Peyer's patch (tissue), 4 donors: ENCODE measurements at places on chromosomes 13 and 19.

GRCh38 chr19:940591-941291, 14.9 kb downstream of the ARID3A start:
- DNase-seq, result peak; percentile 90

DNA sequence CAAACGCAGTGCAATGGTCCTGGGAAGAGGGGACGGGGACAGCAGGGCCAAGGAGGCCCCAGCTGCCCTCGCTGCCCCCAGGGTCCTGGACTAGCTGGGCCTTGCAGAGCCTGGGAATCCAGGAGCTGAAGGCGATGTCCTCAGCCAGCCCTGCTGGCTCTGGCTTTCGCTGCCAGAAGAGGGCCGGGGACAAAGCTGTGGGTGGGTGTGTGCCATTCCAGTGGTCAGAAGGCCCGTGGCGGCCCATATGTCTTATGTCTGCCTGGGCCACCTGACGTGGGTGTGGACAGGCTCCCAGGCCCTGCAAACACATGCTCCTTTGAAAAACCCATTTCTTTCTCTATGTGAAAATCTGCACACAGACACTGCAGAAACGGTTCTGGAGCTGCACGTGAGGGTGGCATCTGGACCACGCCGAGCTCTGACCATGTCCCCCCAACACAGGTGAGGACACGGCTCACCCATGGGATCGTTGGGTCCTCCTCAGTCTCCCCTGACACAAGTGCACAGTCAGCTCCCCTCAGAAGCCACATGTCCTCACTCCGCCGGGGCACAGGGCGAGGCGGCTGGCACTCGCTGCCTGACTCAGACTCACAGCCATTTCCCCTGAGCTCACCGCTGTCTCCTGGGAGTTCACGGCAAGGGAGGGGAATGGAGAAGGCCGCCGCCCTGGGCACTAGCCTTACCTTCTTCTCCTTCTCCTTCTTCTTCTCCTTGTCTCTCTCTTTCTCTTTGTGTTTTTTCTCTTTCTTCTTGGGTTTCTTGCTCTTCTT, 16.9 kb downstream of the IZUMO4 start:
- no peak for DNase-seq

- DNase-seq, result peak; percentile 96
Measured at GRCh38 chr19:6753178-6754031, 13.8 kb downstream of the SH2D3A start.

- no peak for DNase-seq
Measured at GRCh38 chr19:42066075-42066754, 3.8 kb downstream of the GRIK5 start.

- no peak for DNase-seq
Measured at GRCh38 chr19:31419871-31420445, 70.7 kb upstream of the TSHZ3 start.

- DNase-seq, result no peak
Measured at GRCh38 chr19:29926801-29927200, 15.2 kb upstream of the URI1 start.

DNA sequence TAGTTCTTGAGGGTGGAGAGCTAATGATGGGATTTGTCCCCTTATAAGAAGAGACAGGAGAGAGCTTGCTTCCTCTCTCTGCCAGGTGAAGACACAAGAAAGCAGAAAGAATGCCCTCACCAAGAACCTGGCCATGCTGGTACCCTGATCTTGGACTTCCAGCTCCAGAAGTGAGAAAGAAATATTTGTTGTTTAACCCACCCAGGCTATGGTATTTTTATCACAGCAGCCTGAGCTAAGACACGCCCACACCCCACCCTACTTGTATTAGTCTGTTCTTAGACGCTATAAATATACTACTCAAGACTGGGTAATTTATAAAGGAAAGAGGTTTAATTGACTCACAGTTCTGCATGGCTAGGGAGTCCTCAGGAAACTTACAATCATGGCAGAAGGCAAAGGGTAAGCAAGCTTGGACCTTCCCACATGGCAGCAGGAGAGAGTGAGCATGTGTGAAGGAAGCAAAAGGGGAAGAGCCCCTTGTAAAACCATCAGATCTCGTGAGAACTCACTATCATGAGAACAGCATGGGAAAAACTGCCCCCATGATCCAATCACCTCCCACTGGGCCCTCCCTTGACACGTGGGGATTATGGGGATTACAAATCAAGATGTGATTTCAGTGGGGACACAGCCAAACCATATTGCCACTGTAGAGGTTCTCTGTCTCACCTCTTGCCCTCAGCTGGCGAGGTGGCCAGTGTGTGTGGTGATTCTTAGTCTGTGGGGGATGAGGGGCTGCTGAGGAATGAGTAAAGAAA, 57.4 kb upstream of the RCBTB2 start:
- DNase-seq, result no peak

- DNase-seq, result no peak
Measured at GRCh38 chr19:35328851-35329285, at the start of gene CD22. CD22 (plus strand) TSS chr19:35329187; CDS start chr19:35332041, 2,854 bp downstream.

GRCh38 chr13:28574617-28575142, 79.8 kb upstream of the FLT1 start:
- DNase-seq, result peak; percentile 79

- no peak for DNase-seq
Measured at GRCh38 chr19:29837448-29837981, 25.7 kb downstream of the CCNE1 start.

DNA sequence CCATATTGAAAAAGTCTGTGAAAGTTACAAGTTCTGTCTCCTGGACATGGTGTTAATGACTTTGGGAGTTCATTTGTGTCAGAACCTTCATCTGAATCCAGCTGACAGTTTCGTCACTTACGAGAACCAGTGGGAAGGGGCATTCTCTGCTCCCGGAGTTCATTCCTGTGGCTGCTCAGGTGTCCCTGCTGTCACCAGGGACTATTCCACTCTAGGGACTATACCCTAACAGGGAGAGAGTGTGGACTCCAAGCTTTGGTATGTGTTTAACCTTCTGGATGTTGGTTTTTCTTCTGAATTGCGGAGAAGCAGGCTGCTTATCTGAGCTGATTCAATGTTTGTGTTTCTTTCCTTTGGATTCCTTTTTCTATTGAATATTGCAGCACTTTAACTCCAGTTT, 12.4 kb upstream of the ZNF709 start:
- DNase-seq, result no peak

DNA sequence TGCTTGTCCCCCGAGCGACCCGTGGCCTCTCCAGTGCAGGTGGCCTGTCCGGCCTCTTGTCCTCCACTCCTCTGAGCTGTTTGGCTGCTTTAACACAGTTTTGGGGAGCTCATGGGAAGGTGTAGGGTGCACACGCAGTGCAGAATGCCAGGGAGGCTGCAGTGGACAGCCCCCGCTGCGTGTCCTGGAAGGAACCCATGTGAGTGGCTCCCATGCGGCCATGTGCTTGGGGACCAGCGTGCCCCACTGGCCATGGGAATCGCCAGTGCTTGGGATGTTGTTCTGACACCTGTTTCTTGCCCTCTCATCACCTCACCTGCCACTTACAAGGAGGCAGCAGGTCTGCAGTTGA, 22.6 kb upstream of the F7 start:
- no peak for DNase-seq

- DNase-seq, result no peak
Measured at GRCh38 chr19:16824658-16825311, 4.4 kb upstream of the SIN3B start.

- DNase-seq, result no peak
Measured at GRCh38 chr19:55285229-55285890, 1.6 kb downstream of the BRSK1 start.

GRCh38 chr13:37632294-37632693, 33.7 kb upstream of the POSTN start:
- DNase-seq, result no peak

GRCh38 chr19:662207-662961, 630 bp downstream of the RNF126 start:
- peak; percentile 89 for DNase-seq

GRCh38 chr13:69474011-69474685, 633.5 kb upstream of the ATXN8OS start:
- no peak for DNase-seq
